Stimulated activated CD8-positive, alpha-beta memory T cell treated with anti-CD3 and anti-CD28 coated beads, Interleukin-4, amount 100 ng/mL, for 1 hour (primary cell): ENCODE measurements at places on chromosomes 13 and 19.

- no peak for DNase-seq
Observed at GRCh38 chr19:54429176-54429495, 13.9 kb downstream of the TTYH1 start.

DNA sequence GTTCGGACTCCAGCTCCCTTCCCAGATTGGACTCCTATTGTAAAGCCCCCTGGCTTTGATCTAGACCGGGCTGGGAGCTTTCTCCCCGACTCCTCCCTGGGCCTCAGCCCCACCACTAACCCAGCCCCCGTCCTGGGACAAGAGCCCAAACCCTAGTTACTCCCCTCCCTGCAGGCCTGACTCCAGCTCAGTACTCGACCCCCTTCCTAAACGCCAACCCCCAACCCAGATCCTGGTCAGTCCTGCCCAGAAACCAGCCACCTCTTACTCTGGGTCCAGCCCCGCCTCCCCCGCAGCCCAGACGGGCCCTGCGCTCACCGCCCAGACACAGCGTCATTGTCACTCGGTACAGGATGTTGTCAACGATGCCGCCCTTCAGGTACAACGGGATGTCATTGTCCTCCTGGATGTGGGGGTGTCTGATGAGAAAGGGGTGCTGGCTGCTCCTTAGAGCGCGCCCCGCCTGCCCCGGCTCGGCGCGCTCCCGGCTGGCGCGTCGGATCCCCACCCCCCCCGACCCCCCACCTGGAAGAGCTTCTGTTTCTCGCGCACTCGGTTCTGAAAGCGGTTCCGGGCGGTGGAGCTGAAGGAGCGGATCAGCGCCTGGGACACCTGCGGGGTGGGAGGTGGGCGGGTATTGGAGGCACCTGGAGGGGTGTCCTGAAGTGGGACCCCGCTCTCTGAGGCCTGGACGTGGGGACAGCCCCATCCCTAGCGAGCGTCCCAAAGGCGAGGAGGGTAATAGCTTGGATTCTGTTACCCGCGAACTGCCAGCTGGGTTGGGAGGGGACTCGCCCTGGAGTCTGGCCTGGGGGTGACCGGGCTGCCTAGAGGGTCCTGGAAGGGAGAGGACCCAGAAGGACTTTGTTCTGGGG lies 866 bp downstream of the COX7A1 start:
- DNase-seq = no peak

DNA sequence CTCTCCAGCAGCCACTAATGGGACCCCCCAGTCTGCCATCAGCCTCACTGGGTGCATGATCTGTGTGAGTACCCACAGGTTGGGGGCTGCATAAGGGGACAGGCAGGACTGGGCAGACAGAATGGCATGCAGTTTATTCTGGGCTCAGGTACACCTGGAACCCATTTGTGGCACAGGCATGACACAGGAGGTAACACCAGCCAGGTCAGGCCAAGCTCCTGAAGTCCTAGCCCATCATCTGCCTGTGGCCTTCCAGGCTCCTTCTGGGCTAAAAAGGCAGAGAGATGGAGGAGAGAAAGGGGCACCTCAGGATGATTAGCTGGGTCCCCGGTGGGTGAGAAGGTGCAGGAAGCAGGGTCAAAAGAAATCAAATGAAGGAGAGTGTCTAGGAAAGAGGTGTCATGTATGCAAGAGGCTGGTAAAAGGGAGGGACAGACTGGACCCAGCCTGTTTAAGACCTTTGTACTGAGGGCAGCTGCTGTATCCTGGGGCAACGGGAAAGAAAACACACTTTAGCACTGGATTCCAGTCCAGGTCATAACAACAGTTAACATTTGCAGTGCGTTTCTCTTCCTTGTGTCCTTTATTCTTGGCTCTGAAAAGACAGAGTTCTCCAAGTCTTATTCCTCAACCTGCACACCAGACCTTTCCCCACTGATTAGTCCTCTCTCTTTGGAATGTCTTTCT lies 20.2 kb upstream of the DGKH start:
- no peak for DNase-seq

DNA sequence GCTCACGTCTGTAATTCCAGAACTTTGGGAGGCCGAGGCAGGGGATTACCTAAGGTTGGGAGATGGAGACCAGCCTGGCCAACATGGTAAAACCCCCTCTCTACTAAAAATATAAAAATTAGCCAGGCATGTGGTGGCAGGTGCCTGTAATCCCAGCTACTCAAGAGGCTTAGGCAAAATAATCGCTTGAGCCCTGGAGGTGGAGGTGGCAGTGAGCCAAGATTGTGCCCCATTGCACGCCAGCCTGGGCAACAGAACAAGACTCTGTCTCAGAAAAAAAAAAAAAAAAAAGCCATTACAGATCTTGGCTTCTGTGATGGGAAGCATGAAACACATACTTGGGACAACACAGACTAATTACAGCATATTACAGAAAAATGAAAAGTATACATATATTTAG lies 1404.5 kb upstream of the SPRY2 start:
- DNase-seq = no peak

- no peak for DNase-seq
Observed at GRCh38 chr19:36196249-36196648, 18.2 kb downstream of the ZNF565 start.

DNA sequence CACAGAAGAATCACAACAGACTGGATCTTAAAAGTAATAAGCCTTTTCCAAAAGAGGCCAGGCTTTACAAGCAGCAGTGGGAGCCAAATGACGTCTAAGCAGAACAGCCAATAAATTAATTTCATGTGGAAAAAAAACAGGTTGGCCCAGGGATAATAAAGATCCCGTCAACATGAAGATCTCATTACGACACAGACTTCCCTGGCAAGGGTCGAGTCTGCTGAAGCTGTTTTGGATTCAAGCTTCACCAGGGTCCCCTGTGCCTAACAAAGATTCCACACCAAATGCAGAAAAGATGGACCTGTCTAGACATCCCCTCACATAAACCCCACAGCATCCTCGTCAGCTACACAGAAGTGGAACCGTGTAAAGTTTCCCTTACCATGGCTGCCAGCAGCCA lies 215.1 kb upstream of the ZNF507 start:
- no peak for DNase-seq

DNA sequence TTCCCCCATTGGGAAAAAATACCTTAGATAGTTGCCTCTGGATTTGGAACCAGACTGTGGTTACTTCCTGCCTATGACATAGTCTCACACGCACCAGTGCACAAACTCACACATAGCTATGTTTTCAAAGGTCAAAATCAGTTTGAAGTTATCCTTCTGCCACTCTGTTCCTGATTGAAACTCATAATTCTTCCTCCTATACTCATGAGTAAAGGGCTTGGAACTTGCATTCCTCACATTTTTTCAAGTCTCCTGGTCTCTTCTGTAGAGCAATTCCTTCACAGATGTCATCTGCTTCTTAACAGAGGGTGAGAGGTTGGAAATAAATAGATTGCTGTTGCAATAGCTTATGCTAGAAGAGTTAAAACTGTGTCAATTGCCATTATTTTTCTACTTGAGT lies 18.6 kb upstream of the POSTN start:
- no peak for DNase-seq

DNA sequence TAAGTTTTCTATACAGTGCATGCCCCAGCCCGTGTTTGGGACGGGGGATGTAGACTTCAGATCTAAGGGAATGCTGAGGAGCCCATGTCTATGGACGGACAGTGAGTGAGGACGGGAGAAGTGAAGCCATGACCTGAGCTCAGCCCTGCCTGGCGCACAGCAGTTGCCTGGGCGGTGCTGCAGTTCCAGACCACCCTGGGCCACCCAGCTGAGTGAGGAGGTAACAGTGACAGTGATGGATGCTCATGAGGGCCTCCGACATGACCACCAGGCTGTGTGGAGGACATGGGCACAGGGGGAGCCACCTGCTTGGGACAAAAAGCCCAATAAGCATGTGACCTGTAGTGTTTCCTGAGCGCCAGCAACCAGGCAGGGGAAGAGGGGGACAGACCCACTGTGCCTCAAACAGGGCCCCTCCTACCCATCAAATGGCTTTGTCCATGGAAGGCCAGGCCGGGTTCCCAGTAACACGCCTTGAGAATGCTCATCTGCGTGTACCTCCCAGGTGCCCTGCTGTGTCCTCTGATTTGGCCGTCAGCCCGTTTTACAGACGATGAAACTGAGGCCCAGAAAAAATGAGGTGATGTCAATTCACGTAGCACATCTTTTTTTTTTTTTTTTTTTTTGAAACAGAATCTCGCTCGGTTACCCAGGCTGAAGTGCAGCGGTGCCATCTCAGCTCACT lies 22.6 kb downstream of the NOSIP start:
- DNase-seq = no peak

- no peak for DNase-seq
Observed at GRCh38 chr13:40660141-40660664, 6.2 kb downstream of the FOXO1 start.

DNA sequence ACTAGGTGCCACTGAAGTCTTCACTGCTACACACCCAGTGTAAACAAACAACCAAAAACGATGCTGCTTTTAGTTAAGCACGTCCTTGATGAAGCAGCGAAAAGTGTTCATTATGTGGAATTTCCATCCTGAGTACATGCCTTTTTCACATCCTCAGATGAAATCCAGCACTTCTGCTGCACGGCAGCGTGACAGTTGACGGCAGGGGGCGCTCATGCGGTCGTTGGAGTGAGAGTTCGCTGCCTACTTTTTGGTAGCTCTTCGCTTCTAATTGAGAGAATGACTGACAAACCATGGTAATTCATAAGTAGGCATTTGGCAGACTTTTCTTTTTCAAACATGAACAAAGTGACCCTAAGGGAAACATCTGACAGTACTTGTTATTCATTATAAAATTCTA lies 1124.9 kb downstream of the EFNB2 start:
- DNase-seq = no peak

GRCh38 chr13:74084375-74084935 lies 49.7 kb downstream of the KLF12 start:
- DNase-seq = no peak

DNA sequence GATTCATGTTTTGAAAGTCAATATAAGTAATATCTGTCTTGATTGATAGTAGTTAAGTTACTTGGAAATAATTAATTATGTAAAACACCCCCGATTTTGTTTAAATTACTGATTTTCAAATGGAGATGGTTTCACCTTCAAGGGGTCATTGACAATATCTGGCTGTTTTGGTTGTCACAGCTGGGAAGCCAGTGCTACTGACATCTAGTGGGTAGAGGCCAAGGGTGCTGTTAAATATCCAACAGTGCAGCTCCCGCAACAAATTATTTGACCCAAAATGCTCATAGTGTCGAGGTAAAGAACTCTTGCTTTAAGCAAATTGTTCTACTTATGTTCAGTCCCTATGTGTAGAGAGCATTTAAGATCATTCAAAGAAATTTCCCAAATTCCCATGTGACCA lies 50.6 kb upstream of the PCDH20 start:
- no peak for DNase-seq

GRCh38 chr13:44048326-44048725 lies 168.6 kb downstream of the LACC1 start:
- DNase-seq = no peak

- DNase-seq = no peak
Observed at GRCh38 chr13:33918199-33918932, 100.4 kb downstream of the RFC3 start.

DNA sequence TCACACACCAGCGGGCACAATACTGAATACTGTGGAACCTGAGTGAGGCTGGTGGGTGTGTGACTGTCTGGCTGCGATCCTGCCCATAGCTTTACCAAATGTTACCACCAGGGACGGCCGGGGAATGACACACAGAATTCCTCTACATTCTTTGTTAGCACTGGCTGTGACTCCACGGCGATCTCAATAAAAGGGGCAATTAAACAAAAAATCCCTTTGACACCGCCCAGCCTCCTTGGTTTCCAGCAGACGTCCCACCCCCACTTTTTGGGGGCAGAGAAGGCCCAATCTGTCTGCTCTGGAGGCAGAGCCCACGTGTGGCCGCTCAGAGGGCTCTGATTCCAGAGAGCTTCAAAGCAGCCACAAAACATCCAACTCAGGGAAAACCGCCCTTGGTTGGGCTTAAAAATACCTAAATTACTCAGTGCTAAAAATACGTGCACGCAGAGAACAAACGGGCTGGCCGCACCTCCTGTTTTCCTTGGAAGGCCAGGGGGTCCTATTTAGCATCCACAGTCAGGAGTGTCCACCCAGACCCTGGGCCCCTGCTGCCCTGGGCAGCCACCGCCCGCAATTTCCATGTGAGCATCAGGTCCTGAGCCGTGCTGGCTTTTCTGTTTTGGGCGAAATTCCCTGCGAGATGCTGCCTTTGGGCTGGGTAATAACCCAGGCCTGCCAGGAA lies 47.8 kb downstream of the GADD45B start:
- no peak for DNase-seq

GRCh38 chr19:16921766-16922591 lies 33.2 kb downstream of the F2RL3 start:
- no peak for DNase-seq

- no peak for DNase-seq
Observed at GRCh38 chr13:42153199-42154113, 105.0 kb downstream of the DGKH start.

- DNase-seq = no peak
Observed at GRCh38 chr13:93244918-93245280, 18.3 kb downstream of the GPC6 start.

DNA sequence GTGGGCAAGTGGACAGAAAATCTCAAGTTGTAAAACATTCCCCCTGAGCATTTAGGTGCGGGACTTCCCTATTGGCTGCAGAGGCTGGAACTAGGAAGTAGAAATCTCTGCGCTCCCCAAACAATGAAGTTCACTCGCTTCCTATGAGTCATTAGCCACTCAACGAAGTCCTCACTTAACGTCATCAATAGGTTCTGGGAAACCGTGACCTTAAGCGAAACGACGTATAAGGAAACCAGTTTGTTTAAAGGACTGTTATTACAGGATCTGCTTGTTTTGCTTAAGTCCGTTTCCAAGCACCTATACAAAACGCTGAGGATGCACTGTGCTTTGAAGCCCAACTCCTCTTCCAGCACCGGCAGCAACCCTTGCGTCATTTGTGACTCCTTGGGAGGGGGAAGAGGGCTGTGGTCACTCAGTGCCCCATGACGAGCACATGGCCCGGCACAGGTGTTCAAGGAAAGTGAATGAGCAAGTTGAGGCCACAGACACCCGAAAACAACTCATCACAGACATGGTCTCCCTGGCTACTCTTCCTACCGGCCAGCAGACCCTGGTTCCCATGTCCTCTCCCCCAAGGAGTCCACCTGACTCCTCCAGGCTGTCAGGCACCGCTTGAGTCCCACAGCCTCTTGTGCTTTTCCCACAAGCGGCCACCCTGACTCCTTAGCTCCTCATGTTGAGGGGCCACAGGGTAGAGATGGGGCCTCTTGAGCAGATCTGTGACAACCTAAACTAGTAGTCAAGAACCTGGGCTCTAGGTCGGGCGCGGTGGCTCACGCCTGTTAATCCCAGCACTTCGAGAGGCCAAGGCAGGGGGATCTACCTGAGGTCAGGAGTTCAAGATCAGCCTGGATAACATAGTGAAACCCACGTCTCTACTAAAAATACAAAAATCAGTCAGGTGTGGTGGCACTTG lies 4.8 kb downstream of the RPS16 start:
- no peak for DNase-seq

- no peak for DNase-seq
Observed at GRCh38 chr19:4206818-4207484, 22.4 kb upstream of the EBI3 start.

DNA sequence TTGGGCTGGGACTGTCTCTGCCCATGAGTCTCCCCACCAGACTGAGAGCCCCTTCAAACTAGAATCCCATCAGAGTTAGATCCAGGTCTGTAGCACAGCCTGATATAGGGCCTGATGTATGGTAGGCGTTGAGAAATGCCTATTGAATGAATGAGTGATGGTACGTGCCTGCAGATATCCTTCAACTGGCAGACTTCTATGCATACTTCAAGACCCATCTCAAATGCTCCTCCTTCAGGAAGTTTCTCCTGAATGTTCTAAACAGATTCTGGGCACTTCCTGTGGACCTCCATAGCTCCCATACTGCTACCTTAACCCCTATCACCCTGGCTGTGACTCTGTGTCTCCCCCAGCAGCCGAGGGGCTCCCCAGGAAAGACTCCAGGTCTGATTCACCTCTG lies 48.2 kb downstream of the KCNC3 start:
- no peak for DNase-seq
